ENCODE measurements at places on chromosomes 2 and 18.

- DNase-seq: no peak
Measured at GRCh38 chr18:9629709-9630108, 15.3 kb upstream of the PPP4R1 start.

- no peak for DNase-seq
Measured at GRCh38 chr2:21650569-21650968, 526.8 kb downstream of the TDRD15 start.

GRCh38 chr2:239519921-239520585 is 119.2 kb upstream of the HDAC4 start:
- no peak for DNase-seq

GRCh38 chr2:46569061-46569560 is 89.7 kb downstream of the TMEM247 start:
- no peak for DNase-seq

- DNase-seq: peak; percentile 19
Measured at GRCh38 chr18:79246309-79247108, 149.2 kb upstream of the NFATC1 start.

GRCh38 chr2:46656640-46657039 is 177.3 kb downstream of the TMEM247 start:
- DNase-seq: no peak

GRCh38 chr18:49227441-49228165 is 232.8 kb downstream of the DYM start:
- no peak for DNase-seq

DNA sequence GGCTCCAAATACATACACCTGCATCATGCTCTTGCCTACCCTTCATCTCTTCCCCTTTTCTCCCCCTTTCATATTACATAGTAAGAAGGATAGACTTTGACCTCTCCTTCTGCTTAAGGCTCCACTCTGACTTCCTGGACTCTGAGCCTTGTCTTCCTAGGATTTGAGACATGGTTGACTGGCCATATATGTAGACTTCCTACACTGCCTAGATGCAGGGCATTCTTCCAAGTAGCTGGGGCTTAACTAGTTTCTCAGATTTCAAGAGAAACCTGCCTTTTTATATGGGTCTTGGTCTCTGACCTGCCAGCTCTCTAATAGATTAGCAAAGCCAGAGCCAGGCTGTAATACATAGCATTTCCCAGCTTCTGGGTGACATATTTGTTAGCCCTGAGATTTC is 35.4 kb upstream of the CYP26B1 start:
- no peak for DNase-seq

DNA sequence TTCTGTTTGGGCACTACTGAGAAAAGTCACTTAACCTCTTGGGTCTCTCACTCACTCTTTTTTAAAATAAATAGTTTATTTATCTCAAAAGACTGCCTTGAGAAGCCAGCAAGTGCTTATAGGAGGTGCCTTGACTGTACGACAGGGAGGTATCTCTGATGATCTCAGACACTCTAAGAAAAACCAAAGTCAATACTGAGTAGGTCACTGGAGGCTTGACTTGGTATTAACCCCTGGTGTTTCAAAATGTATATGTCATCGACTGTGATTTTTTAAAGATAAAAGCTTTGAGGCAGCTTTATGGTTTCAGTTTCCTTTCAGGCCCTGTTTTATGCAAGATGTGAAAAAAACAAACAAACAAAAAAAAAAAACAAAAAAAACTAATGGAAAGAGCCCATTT is 33.7 kb downstream of the MREG start:
- DNase-seq: no peak

DNA sequence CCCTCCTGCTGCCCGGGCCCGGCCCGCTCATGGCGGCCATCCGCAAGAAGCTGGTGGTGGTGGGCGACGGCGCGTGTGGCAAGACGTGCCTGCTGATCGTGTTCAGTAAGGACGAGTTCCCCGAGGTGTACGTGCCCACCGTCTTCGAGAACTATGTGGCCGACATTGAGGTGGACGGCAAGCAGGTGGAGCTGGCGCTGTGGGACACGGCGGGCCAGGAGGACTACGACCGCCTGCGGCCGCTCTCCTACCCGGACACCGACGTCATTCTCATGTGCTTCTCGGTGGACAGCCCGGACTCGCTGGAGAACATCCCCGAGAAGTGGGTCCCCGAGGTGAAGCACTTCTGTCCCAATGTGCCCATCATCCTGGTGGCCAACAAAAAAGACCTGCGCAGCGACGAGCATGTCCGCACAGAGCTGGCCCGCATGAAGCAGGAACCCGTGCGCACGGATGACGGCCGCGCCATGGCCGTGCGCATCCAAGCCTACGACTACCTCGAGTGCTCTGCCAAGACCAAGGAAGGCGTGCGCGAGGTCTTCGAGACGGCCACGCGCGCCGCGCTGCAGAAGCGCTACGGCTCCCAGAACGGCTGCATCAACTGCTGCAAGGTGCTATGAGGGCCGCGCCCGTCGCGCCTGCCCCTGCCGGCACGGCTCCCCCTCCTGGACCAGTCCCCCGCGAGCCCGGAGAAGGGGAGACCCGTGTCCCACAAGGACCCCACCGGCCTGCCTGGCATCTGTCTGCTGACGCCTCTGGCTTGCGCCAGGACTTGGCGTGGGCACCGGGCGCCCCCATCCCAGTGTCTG is 767 bp downstream of the RHOB start:
- no peak for DNase-seq

DNA sequence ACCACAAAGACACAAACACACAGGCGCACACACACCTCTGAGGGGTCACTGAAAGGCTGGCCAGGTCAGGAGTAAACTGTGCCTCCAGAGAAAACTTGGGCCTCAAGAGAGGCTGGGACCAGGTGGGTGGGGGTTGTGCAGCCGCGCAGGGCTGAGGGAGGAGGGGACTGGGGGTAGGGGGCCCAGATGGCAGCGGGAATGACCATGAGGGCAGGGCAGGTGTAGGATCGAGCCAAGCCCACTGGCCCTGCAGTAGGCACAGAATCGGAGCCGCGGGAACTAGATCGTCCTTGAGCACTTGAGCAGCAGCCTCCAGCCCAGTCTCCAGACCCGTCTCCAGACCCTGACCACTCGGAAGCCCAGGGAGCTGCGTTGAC is 36.8 kb downstream of the ANKMY1 start:
- DNase-seq: no peak

DNA sequence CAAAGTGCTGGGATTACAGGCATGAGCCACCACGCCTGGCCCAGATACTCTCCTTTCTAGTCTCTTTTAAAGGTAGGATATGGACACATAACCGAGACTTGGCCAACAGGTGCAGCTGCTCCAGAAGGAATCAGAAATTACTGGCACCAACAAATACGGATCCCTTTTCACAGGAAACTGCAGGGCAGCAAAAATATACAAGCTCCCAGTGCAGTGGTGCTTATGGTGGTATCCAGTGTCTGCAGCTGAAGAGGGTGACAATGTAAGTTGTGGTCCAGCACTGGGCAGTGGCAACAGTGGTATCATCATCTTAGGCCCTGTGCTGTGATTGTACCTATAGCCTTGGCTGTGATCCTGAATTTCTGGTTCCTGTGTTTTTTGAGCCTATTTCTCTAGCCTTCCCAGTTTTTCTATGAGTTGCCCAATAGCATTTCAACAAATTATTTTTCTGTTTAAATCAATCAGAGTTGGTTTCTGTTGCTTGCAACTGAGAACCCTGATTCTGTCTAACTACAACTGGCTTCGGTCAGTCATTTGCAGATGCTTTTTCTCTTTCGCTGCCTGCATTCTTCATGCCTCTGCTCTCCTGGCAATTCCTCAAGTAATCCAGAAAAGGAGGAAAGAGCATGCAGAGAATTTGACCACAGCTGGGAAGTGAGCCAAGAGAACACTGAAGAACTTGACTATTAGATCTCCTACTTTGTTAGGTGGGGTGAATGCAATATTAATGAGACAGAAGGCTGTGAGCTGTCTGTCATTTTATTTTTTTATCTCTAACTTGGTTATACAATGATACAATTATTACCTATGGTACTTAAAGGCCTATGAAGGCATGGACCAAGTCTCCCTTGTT is 30.8 kb upstream of the EML4 start:
- no peak for DNase-seq

DNA sequence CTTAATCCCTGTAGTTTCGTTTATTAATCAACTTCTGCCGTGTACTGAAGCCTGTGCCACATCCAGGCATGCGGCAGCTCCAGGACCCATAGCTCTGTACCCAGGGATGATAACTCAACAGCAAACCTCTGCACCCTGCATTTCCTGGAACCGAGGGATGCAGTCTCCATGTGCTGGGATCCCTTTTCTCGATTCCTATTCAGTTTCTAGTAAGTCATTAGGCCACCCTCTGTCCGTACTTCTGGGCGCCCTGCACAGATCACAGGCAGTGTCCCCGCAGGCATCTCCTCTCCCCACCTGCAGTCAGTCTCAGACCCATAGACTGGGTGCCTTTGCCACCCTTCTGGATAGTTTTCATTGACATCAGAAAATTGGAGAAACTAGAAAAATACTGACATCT is 18.8 kb downstream of the TMEM18 start:
- no peak for DNase-seq

DNA sequence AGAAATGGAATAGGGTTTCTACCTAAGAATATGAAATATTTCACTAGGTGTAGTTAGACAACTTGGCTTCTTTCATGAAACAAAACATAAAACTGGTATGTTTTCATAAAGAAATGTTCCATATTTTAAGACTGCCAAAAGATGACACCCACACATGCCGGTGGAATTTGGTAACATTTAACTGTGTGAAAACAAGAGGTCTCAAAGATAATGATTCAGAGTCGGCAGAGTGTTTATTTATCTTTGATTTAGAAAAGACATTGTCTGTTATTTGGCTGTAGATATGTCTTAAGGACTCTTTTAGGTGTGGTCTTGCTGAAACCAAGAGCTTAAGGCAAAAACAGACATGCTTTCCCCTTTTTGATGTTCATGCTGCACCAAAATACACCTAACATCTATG is 63.5 kb upstream of the FN1 start:
- no peak for DNase-seq

- DNase-seq: no peak
Measured at GRCh38 chr2:239957681-239958472, 67.3 kb downstream of the NDUFA10 start.

DNA sequence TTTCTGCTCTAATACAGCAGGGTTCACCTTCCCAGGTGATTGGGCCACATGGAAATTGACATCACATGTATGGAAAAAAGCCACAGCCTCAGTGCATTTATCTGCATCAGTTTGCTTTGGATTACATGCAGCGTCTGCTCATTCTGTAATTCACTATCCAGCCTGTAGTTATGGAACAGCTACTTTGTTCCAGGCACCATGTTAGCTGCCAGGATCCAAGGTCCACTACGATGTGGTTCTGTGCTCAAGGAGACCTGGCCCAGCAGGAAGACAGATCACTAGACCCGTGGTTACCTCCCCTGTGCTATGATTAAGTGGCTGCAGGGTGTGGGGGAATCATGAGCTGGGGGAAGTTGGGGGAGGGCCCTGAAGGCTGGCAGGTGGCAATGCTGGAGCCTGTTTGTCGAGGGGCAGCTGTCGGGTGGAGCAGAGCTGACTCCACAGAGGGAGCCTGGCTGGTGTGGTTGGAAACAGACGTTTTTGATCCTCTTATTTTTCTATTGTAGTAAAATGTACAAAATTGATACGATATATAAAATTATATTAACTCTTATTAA is 58.6 kb downstream of the TSHZ1 start:
- no peak for DNase-seq

GRCh38 chr2:197486175-197486574 is 13.5 kb downstream of the HSPD1 start:
- no peak for DNase-seq

DNA sequence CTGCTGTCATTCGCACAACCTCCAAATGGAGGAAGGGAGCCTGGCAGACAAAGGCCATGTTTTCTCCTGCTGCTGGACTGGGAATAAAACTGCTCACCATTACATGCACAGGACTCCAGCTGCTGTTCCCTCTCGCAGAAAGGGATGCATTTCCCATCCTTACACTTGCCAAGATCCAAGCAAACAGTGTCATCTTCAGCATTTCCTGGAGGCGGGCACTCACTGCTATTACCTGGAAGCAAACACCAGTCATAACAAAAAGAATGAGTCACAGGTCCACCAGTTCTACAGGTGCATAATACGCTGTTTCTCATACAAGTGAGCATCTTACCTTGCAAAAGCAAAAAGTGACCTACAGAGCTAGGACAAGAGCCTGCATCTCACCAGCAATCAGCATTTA is 22.7 kb downstream of the IAH1 start:
- DNase-seq: no peak
